ENCODE measurements at places on chromosomes 7 and 10.

GRCh38 chr7:73716318-73716890 is 3.1 kb downstream of the STX1A start:
- DNase-seq: no peak

- DNase-seq: no peak
These were observed 242.3 kb downstream of the DYNC1I1 start for GRCh38 chr7:96014617-96015016.

GRCh38 chr7:47371733-47372368 is 210.1 kb downstream of the TNS3 start:
- no peak for DNase-seq

DNA sequence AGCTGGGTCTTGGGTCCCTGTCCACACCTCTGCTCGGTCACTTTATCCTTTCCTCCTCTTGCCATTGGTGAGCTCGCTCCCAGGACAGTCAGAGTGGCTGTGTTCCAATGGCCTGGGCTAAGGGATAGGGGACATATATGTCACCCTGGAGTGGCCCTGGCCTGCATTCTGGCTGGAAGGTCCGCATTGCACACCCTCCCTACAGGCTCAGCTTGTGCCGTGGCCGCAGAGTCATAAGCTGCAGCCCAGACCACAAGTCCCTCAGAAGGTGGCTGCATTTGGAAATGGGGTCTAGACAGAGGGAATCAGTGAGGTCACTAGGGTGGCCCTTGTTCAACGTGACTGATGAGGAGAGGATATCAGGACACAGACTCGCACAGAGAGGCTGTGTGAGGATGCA is 363.8 kb upstream of the SHH start:
- no peak for DNase-seq

GRCh38 chr10:100781145-100781665 is 35.8 kb downstream of the PAX2 start:
- no peak for DNase-seq

DNA sequence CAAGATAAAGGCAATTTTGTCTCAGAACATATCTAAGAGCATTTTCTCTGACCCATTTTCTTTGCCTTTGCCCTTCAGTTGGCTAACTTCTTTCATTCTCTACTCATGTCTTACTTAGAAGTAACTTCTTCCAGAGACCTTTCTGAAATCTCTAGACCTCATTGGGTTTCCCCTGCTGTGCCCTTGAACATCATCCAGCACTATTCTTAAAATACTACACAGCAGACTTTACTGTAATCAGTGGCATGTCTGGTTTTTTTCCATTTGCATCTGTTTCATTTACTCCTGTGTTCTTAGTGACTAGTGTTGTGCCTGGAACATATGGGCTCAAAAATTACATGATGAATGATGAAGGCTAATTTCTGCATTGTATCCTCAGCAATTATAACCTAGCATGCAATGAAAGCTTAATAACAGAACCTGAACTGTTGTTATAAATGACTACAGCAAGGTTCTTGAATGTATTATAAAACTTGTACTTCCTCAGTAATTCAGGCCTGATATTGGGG is 301.9 kb downstream of the CDK14 start:
- DNase-seq: no peak

- DNase-seq: peak; percentile 25
These were observed 70.3 kb upstream of the LOXL4 start for GRCh38 chr10:98338318-98338717.

DNA sequence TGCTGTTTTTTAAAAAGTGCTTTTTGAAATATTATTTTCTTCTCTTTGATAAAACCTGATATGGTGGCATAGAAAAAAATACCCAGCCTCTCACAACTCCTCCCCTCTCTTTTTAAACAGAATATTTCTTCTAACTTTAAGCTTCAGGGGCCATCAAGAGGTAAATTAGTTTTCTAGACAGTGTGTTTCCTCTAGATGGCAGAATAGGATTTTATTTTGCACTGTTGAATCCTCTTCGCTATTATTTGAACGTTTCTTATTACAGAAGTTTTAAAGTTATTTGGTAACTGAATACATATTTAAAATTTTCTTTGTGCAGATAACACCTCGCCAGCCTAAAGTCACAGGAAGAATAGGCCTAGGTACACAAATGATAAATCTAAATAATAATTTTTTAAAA is 30.3 kb downstream of the ARL5B start:
- no peak for DNase-seq

- DNase-seq: no peak
These were observed 599.8 kb upstream of the MGMT start for GRCh38 chr10:128867210-128867609.

DNA sequence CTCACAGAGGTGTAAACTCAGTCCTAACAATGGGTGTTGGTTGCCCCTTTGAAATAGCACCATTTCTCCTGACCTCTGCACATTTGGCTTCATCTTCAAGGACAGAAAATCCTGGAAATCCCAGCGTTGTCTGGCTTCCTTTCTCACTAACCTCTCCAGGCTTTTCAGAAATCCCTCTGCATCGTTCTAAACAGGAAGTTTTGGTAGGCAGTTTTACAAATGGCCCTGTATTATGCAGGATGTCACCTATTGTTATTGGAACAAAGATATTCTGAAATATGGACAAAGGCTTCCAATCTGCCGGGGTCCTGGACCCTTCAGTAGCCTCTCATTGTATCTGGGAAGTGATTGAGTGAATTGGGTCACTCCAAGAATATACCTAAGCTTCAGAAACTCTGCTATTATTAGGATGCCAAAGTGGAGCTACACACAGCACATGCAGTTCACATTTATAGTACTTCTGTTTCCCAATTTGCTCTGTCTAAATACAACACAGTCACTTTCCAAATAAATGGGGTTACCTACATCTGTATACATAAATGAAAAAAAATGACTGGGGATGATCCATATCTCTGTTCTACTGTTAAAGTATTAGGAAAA is 134.8 kb upstream of the KLF6 start:
- DNase-seq: no peak

DNA sequence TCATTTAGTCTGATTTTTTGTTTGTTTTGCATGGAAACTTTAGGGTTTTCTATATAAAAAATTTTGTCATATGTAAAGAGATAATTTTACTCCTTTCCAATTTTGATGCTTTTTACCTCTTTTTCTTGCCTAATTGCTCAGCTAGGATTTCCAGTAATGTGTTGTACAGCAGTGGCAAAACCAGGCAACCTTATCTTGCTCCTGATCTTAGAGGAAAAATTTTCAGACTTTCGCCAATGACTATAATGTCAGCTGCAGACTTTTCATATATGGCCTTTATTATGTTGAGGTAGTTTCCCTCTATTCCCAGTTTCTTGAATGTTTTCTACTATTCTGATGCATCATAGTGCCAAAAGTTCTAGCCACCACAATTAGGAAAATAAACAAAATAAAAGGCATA is 126.3 kb downstream of the ALOX5 start:
- DNase-seq: no peak

Measured in skin of body (tissue), 3 donors.